ENCODE measurements at places on chromosomes 6 and 20.

DNA sequence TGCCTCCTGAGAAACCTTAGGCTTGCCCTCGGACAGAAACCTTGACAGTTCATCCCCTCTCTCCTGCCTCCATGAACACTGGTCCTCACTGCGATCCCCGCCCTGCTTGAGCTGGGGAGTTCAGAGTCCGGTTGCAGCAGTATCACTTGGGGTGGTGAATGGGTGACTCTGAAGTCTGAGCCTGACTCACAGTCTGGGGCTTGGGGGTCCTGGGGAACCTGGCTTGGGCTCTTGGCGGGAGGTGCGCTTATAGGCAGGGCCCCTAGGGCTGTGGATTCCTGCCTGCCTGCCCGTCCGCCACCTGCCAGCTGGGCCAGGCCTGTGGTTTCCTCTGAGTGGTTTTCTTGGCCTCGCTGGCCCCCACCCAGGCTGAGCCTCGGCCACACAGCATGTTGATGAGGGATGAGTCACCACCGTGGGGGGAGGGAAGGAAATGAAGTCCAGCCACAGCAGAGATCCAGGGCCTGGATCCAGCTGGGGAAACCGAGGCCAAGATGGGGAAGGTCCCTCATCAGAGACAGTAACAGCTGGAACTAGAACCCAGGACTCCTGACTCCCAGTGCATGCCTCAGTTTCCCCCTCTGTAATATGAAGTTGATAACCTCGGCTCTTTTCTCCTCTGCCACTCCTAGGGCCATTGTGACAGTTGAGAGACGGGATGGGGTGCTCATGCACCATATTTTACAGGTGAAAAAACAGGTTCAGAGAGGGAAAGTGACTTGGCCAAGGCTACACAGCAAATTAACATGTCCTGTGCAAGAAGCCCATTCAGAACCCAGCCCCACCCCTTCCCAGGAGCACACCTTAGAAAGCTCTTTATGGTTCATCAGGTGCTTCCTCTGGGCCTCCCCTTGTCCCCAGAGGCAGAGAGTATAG is 9.2 kb downstream of the FOXS1 start:
- no peak for DNase-seq

DNA sequence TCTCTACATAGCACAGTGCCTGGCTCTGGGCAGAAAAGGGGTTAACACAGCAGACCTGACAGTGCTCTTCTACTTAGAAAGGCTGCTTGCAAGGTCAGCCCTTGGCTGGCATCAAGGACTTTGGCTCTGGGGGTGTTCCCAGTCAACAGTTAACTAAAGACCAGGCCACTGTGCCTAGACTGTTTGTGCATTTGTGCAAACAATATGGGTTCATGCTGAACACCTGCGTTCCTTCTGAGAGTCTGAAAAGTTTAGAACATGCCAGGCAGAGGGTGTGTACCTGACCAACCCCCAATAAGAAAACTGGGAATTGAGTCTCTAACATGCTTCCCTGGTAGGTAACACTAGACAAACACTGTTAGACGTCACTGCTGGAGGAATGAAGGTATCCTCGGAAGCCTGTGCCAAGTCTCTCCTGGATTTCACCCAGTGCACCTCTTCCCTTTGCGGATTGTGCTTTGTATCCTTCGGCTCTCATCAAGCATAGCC is 110.7 kb downstream of the PDE10A start:
- DNase-seq: no peak

- no peak for DNase-seq
These were observed 562.7 kb downstream of the RFPL4B start for GRCh38 chr6:112909781-112910180.

- no peak for DNase-seq
These were observed 72.4 kb downstream of the BACH2 start for GRCh38 chr6:90224196-90224595.

DNA sequence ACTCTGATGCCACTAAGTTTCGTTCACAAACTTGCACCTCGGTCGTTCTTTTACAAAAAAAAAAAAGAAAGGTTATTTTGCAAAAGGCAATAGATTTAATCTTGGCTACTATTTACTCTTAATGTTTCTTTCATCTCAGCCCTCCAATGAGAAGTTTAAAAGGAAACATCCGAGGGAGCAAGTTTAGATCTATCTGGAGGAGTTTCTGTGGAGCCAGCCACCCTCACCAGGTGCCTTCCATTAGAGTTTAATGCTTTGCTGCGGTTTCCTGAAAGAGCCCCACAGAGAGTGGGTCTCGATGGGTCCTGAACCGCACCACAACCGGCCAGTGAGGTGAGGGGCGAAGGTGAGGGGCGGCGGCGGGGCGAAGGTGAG is 632 bp downstream of the PRKN start:
- no peak for DNase-seq

- no peak for DNase-seq
These were observed 24.7 kb upstream of the TTPAL start for GRCh38 chr20:44450903-44451450.

GRCh38 chr6:21605166-21605565 is 11.6 kb downstream of the SOX4 start:
- no peak for DNase-seq

GRCh38 chr6:129189266-129189665 is 306.3 kb downstream of the LAMA2 start:
- DNase-seq: no peak

- DNase-seq: no peak
These were observed 562 bp downstream of the TRIM39 start for GRCh38 chr6:30327232-30327746.

GRCh38 chr6:7234547-7234946 is 78.5 kb downstream of the SSR1 start:
- DNase-seq: no peak

- DNase-seq: no peak
These were observed 126.8 kb upstream of the AGPAT4 start for GRCh38 chr6:161400671-161401070.

GRCh38 chr20:44475372-44475693 is 341 bp upstream of the TTPAL start:
- DNase-seq: no peak

GRCh38 chr6:93242049-93242448 is 177.3 kb downstream of the EPHA7 start:
- no peak for DNase-seq

DNA sequence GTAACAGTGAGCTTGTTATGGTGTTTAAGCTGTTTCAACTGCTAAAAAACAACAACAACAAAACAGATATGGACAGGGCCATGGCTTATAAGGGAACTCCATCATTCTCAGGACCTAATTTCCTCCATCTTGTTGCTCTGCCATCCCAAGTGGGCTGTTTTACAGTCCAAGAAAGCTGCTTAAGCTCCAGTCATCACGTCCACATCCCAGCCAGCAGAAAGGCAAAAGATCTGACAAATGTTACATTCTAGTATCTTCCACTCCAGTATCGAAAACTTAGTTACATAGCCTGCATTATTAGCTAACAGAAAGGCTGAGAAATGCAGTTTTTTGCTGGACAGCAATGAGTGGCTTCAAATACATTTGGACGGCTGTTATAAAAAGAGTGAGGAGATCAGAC is 23.0 kb upstream of the TFAP2A start:
- no peak for DNase-seq

- DNase-seq: no peak
These were observed 107.7 kb upstream of the TMEM181 start for GRCh38 chr6:158452191-158452590.

DNA sequence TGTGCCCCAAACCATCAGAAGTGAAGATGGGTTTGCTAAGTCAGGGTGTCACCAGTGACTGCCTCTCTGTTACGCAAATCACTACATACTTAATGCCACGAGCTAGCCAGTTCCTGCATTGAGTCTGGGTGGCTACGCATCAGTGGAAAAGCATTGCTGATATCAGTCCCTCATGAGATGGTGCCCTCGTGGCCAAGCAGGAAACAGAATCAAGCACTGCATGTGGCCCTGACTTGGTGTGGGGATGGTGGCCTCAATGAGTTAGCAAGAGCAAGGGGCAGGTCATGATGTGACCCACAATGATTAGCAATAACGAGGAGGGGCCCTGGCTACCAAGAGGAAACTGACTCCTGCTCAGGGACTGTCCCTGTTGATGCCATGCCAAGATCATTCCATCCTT is 51.6 kb upstream of the FNDC1 start:
- DNase-seq: no peak

- DNase-seq: no peak
These were observed 144.3 kb downstream of the OR2B2 start for GRCh38 chr6:27767851-27768250.

DNA sequence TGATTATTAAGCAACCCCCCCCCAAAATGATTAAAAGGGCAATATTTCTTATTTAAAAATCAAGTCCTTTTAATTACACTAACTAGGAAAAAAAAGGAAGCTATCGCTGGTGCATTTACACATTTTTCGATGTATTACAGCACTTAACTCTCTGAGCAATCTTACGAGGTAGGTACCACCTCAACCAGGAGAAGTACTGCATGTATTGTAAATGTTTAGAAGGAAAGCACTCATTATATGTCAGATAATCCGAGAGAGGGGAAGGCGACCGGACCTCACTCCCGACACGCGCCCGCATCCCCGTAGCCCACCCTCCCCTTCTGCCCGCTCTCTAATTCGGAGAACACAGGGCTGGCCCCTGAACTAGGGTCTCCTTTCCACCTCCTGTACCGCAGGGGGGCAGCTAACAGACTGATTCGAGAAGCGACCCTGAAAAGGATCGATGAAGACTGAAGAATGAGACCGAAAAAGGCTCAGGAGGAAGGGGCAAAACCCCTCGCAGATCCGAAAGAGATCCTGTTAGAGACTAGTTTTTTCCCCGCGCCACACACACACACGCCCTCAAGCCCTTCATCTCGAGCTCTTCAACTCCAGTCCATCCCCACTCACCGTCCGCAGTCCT is 337 bp downstream of the ESF1 start:
- no peak for DNase-seq

GRCh38 chr6:69796073-69796641 is 653 bp downstream of the LMBRD1 start:
- DNase-seq: peak; percentile 9

DNA sequence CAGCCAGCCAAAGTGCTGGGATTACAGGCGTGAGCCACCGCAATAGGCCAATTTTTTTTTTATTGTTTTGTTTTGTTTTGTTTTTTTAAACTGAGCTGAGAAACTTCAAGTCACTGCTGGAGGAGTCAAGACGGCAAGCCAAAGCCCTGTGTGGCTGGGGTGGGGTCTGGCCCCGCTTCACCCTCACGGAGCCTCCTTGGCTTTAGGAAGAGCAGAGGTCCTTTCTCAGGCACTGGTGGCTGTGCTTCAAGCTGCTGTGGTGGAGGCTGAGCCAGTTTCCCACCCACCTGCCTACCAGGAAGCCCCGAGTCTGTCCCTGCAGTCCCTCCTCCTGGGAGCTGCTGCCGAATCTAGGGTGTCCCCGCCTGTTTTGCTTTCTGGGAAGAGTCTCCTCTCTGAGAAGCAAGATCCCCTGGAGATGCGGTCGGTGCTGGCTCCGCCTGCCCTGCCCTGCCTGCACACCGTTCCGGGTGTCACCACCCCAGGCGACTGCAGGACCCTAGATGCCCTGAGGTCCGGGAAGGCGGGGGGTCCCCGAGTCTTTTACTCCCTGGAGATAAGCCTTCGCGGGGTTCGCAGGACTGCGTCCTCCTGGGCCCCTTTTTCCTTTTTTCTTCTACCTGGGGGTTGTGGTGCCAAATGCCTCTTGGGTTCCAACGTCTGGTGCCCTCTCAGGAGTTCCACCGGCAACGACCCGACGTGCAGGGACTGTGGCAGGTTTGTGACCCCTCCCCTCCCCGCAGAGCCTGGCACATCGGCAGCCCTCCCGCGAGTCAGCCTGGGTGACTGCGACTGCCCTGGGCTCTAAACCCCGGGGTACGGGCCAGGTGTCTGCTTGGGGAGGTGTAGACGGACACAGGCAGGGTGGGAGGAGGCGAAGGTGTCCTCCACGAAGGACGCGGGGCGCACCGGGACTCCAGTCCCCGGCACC is 100.7 kb downstream of the TAF4 start:
- DNase-seq: no peak

DNA sequence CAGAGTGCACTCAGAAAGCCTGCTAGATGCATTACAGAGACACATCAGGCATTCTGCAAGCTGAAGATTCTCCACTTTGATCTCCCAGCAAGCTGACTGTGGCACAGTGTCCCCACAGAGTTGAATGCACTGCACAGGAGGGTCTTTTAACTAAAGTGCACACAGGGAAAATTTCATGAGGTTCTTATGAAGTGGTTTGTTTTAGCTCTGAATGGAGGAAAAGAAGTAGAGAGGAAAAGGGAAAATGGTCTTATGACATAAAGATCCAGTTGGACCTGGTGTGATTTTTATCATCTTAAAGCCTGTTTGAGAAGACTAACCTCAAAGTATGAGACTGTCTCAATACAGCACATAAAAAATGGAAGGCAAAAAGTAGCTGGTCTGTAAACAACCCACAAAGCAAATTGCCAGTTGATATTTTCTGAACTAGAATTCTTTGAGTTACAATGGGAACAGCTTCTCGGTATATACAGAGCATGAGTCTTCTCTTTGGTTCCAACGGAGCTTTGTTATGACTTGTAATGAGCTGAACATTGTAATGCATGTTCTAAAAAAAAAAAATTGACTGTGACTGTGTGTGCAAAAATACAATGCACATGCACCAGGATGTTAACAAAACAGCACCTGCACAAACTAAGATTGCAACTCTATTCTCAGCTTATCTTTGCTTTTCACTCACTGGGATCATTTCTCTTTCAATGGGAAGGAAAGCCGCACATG is 383.0 kb upstream of the ID4 start:
- no peak for DNase-seq

- no peak for DNase-seq
These were observed 5.3 kb downstream of the NRN1 start for GRCh38 chr6:6001443-6001842.

GRCh38 chr6:166708460-166708859 is 81.4 kb upstream of the RPS6KA2 start:
- no peak for DNase-seq

- DNase-seq: no peak
These were observed 283.9 kb downstream of the TBC1D7 start for GRCh38 chr6:13044390-13044789.
